ENCODE measurements at places on chromosomes 1 and 21.

GRCh38 chr1:118558933-118559332 lies 373.9 kb upstream of the SPAG17 start:
- no peak for DNase-seq

GRCh38 chr1:225523263-225523950 lies 95.6 kb upstream of the LBR start:
- no peak for DNase-seq

- DNase-seq, result no peak
These were observed 29.5 kb downstream of the C2CD2 start for GRCh38 chr21:41924368-41924754.

DNA sequence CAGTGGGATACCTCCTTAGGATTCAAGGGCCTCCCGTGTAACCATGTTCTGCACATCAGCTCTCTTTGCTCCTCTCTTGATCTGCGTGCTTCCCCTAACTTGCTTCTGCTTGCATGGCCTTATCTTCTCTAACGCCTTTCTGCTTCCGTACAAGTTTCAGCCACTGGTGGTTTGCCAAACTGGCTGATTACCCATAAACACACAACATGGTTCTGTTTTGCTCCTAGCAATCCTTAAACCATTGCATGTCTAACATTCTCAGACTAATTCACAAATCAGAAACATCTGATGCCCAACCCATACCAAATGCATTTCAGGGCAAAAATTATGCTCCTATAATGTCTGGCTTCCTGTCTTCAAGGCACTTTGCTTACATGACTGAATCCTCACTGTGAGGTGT lies 166.4 kb downstream of the PBX1 start:
- no peak for DNase-seq

- no peak for DNase-seq
These were observed 14.2 kb upstream of the MCOLN3 start for GRCh38 chr1:85062425-85063026.

DNA sequence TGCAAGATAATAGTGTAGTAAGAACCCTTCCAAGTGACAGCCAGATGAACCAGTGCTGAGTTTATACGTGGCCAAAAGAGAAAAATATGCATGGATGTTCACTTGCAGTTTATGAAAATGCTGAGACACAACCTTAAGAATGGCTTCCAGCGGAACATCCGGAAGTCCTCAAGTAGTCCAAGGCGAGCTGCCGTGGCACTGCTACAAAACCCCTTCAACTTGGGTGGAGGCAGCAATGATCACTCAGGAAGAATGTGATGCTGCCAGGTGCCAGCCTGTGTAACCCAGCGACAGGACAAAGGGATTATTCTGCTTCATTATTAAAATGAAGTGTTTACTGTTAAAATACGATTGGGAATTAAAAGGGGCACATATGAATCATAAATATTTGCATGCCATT lies 179.6 kb downstream of the RUNX1 start:
- no peak for DNase-seq
